ENCODE measurements at places on chromosomes 13 and 19.

GRCh38 chr13:20192158-20192835 is 441 bp downstream of the GJB2 start:
- DNase-seq, result peak; percentile 33

DNA sequence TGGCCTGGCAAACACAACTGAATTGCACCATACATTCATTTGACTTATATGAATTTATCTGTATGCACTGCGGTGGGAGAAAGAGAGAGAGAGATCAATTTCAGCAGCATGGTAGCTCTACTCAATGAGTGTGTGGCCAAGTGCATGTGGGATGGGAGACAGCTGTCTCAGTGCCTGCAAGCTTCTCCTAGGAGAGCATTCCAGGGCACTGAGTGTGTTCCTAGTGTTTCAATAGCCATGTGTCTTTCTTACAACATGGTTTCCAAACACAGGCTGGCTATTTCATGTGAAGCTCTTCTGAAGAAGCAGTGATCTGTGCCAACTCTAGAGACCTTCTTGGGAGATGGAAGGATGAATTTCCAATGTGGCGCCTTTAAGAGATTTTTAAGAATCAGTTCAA is 43.5 kb downstream of the NEK5 start:
- DNase-seq, result no peak

- no peak for DNase-seq
Measured at GRCh38 chr19:741506-742131, 9.3 kb upstream of the MISP start.

DNA sequence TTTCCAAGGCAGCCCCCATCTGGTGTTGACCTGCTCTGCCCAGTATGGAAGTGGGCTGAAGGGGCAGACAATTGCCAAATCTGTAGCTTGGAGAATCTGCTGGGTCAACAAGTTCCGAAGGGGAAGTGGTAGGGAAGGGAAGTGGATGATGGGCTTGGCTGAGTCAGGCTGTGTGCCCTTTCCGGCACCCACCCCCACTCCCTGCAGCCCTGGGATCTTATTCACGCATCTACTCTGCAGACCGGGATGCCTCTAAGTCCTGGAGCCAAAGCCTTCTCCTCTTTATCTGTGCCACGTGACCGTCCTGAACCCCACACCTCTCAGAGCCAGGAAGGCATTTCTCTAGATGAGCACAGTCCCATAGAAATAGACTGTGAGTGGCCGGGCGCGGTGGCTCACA is 7.5 kb upstream of the C5AR2 start:
- no peak for DNase-seq

GRCh38 chr19:51724543-51724942 is 752 bp upstream of the HAS1 start:
- DNase-seq, result no peak

Data from frontal cortex (tissue), 4 donors.